ENCODE measurements at places on chromosomes 12 and 14. TPM values are rescaled to one million over a fixed set of nuclear protein-coding genes. Genes with fewer than 3 reads are reported as not detected.

GRCh38 chr14:30443368-30444007 lies 115.5 kb upstream of the G2E3 start:
- no peak overlapping the region for H3K27ac ChIP-seq
- peak; percentile 69 for DNase-seq
- no peak overlapping the region for H3K4me3 ChIP-seq
- no peaks in the 10 kb centered on the region for H3K36me3 ChIP-seq

- H3K27me3 ChIP-seq: no peaks in the 10 kb centered on the region
- H3K27ac ChIP-seq: no peak overlapping the region
- no peaks in the 10 kb centered on the region for H3K36me3 ChIP-seq
- H3K4me3 ChIP-seq: no peak overlapping the region
Measured at GRCh38 chr12:49644620-49644994, 21.2 kb downstream of the PRPF40B start.

GRCh38 chr14:61841145-61841544 lies 78.9 kb downstream of the SNAPC1 start:
- H3K4me3 ChIP-seq: no peak overlapping the region
- no peaks in the 10 kb centered on the region for H3K4me1 ChIP-seq
- DNase-seq: no peak
- H3K27ac ChIP-seq: no peak overlapping the region
- H3K27me3 ChIP-seq: no peaks in the 10 kb centered on the region
- H3K36me3 ChIP-seq: no peaks in the 10 kb centered on the region

- H3K36me3 ChIP-seq: no peaks in the 10 kb centered on the region
- H3K27ac ChIP-seq: peak overlapping the region; percentile 99
- DNase-seq: no peak
- H3K4me3 ChIP-seq: no peak overlapping the region
- no peaks in the 10 kb centered on the region for H3K27me3 ChIP-seq
- H3K4me1 ChIP-seq: peaks cover 44% of the 10 kb centered on the region
Measured at GRCh38 chr14:75452324-75452723, 24.5 kb downstream of the JDP2 start.

GRCh38 chr12:76384560-76384959 lies 36.3 kb upstream of the BBS10 start:
- H3K4me3 ChIP-seq: no peak overlapping the region
- peaks cover 11% of the 10 kb centered on the region for H3K36me3 ChIP-seq
- H3K27ac ChIP-seq: no peak overlapping the region
- no peaks in the 10 kb centered on the region for H3K27me3 ChIP-seq
- H3K4me1 ChIP-seq: no peaks in the 10 kb centered on the region

DNA sequence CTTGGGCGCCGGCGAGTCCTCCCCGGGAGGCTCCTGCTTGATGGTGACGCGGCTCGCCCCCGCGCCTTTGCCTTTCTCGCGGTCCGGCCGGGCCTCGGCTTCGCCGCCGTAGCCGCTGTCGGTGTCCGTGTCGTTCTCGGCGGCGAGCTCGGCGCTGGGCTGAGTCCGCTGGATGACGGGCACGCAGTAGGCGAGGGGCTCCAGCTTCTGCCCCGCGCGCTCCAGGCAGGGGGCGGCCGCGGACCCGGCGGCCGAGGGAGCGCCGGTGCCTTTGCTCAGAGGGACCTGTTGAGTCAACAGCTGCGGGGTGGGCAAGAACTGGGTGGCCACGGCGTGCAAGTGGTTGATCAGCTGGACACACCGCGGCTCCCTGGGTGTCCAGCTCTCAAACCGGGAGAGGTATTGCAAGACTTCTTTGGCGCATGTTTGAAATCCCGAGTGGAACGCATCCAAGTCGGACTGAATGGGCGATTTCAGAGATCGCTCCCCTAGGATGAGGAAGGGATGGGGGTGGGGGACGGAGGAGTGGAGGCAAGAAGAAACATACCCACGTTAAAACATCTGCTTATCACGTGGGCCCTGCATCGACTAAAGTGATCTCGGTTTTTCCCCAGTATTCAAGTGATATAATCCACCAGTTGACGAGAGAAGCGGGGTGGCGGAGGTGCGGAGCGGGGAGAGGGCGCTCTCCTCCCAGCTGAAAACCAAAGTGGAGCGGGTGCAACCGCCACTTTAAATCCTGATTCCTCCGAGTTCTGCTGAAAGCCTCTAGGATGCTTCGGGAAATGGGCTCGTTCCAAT lies 2.0 kb downstream of the BHLHE41 start:
- peak; percentile 78 for DNase-seq
- no peak overlapping the region for H3K27ac ChIP-seq
- peak overlapping the region; percentile 54 for H3K4me3 ChIP-seq
- H3K4me1 ChIP-seq: peaks cover 17% of the 10 kb centered on the region

DNA sequence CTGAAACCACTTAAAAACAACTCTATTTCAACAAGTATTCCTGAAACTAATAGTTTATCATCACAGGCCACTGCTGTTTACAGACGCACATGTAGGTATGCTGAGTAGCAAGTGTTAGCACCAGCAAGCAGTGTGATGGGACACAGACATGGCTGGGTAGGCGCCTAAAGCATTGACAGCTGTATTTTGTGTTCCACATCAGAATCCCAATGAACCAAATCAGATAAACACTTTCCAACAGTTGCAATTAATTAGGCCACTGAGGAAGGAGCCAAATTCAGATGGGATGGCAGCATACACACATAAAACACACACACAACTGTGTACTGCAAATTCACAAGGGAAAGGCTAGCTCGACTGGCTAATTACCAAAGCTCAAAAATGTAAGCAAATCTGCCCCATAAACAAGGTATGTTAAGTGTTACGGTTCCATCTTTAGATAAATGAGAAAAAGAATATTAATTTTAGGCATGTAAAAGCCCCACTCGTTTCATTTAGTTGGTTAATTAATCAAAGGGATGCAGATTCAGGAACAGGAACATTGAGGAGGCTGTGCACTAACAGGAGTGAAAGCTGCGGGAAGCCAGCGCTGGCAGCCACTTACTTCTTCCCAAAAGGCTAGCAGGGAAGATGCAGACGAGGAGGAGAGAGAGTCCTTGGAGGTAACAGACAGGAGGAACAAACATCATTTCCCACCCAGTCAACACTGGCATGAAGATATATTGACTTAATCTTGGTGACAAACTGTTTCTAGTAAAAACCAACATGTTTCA lies 33.4 kb downstream of the AMN start:
- peaks cover 3% of the 10 kb centered on the region for H3K36me3 ChIP-seq
- H3K27ac ChIP-seq: peak overlapping the region; percentile 30
- no peaks in the 10 kb centered on the region for H3K27me3 ChIP-seq
- H3K4me1 ChIP-seq: peaks cover 9% of the 10 kb centered on the region
- no peak for DNase-seq
- no peak overlapping the region for H3K4me3 ChIP-seq

DNA sequence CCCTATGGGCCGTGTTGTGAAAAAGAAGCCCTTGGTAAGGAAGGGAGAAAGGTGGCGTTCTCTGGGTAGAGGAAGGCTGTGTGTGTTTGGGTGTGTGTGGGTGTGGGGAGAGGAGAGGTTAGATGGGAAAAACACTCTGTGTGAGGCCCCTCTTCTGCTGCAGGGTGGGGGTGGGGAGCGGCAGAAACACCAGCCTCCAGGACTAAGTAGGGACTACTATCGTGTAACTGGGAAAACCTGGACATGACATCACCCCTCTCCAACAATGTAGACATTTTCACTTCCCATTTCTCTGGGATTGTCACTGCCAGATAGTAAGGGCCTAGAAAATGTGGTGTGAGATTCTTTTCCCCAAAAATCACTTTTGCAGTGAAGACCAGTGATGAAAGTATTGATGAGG lies 205.0 kb downstream of the NTF3 start:
- no peak overlapping the region for H3K27ac ChIP-seq
- no peaks in the 10 kb centered on the region for H3K36me3 ChIP-seq
- no peak overlapping the region for H3K4me3 ChIP-seq
- no peak for DNase-seq

GRCh38 chr12:53804429-53804828 lies 52.6 kb upstream of the CISTR start:
- no peak for DNase-seq
- no peaks in the 10 kb centered on the region for H3K36me3 ChIP-seq

GRCh38 chr14:96380735-96381134 lies 11.2 kb upstream of the AK7 start:
- DNase-seq: no peak
- H3K27me3 ChIP-seq: no peaks in the 10 kb centered on the region
- no peak overlapping the region for H3K4me3 ChIP-seq
- H3K27ac ChIP-seq: no peak overlapping the region
- H3K4me1 ChIP-seq: no peaks in the 10 kb centered on the region

GRCh38 chr12:124385219-124385969 lies 90.5 kb downstream of the RFLNA start:
- H3K36me3 ChIP-seq: no peaks in the 10 kb centered on the region
- H3K27ac ChIP-seq: no peak overlapping the region
- H3K4me1 ChIP-seq: peaks cover 9% of the 10 kb centered on the region
- H3K27me3 ChIP-seq: peaks cover 13% of the 10 kb centered on the region

RNF212B gene
- total RNA-seq: 0.50 TPM

TEP1 gene
- 10.9 TPM for total RNA-seq

KRT78 gene
- total RNA-seq: not detected

TNS2 gene
- total RNA-seq: 0.28 TPM

KRT77 gene
- not detected for total RNA-seq
